ENCODE measurements at places on chromosomes 16 and 17. TPM values are rescaled to one million over a fixed set of nuclear protein-coding genes. Genes with fewer than 3 reads are reported as not detected.

- H3K27ac ChIP-seq: no peak overlapping the region
- H3K4me1 ChIP-seq: no peaks in the 10 kb centered on the region
- no peak for DNase-seq
- no peaks in the 10 kb centered on the region for H3K27me3 ChIP-seq
These were observed 158.2 kb downstream of the AIPL1 start for GRCh38 chr17:6276711-6277110.

- H3K27ac ChIP-seq: peak overlapping the region; percentile 69
- H3K27me3 ChIP-seq: no peaks in the 10 kb centered on the region
- H3K4me3 ChIP-seq: no peak overlapping the region
- H3K36me3 ChIP-seq: peaks cover 24% of the 10 kb centered on the region
These were observed 11.0 kb downstream of the GPRC5C start for GRCh38 chr17:74442670-74443515.

- no peak for DNase-seq
- no peak overlapping the region for H3K4me3 ChIP-seq
- H3K4me1 ChIP-seq: peaks cover 32% of the 10 kb centered on the region
- H3K36me3 ChIP-seq: no peaks in the 10 kb centered on the region
These were observed 1.8 kb upstream of the QPRT start for GRCh38 chr16:29676989-29677785.

DNA sequence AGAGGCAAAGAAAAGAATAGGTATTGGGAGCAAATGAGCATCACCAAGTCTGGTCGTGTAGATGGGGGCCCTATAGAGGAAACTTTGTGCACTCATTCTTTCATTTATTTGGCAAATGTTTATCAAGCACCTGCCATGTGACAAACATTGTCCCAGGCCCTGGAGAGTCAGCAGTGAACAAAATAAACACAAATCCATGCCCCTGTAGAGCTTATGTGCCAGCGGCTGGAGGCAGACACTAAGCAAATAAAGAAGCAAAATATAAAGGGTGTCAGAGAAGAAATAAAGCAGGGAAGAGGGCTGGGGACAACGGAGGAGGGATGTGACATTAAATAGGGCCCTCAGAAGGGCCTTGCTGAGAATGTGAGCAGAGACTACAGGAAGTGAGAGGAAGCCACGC is 45.5 kb downstream of the KATNIP start:
- peaks cover 15% of the 10 kb centered on the region for H3K36me3 ChIP-seq
- H3K4me1 ChIP-seq: peaks cover 5% of the 10 kb centered on the region
- no peak for DNase-seq
- no peak overlapping the region for H3K27ac ChIP-seq

DNA sequence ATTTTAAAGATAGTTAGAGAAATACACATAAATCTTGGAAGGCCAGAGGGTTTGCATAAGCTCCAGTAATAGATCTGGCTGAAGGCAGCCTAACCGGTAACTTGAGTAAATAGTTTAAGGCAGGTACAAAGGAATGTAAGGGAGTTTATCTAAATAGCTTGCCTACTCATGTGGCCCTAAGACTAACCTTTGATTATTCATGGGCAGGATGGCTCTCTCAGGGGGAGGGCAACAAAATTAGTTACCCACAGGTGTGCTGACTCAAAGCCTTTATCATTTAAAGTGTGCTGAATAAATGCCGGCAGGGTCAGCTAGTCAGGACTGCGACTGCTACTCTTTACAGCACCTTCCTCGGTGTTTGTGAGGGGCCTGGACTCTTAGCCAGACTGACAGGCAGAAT is 761.3 kb upstream of the KIF2B start:
- H3K27me3 ChIP-seq: no peaks in the 10 kb centered on the region
- no peak overlapping the region for H3K4me3 ChIP-seq

- H3K27ac ChIP-seq: no peak overlapping the region
- no peaks in the 10 kb centered on the region for H3K36me3 ChIP-seq
- H3K4me1 ChIP-seq: peaks cover 23% of the 10 kb centered on the region
These were observed 56.9 kb upstream of the LHX1 start for GRCh38 chr17:36880268-36880905.

- DNase-seq: no peak
- H3K27me3 ChIP-seq: no peaks in the 10 kb centered on the region
- no peak overlapping the region for H3K27ac ChIP-seq
- H3K36me3 ChIP-seq: no peaks in the 10 kb centered on the region
- H3K4me1 ChIP-seq: no peaks in the 10 kb centered on the region
These were observed 19.9 kb upstream of the MMD start for GRCh38 chr17:55441544-55441943.

DNA sequence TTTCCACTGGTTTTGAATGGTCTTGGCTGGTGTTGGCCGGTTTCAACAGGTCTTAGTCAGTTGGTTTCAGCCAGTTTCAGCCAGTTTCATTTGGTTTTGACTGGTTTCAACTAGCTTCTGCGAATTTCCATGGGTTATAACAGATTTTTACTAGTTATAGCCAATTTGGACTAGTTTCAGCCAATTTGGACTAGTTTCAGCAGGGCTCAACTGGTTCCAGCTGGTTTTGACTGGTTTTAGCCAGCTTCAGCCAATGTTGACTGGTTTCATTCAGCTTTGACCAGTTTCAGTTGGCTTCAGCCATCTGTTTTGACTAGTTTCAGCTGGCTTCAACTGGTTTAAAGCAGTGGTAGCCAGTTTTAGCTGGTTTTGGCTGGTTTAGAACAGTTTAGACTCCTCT is 432.6 kb downstream of the UTP18 start:
- H3K27ac ChIP-seq: no peak overlapping the region
- H3K36me3 ChIP-seq: no peaks in the 10 kb centered on the region
- no peaks in the 10 kb centered on the region for H3K27me3 ChIP-seq
- H3K4me1 ChIP-seq: no peaks in the 10 kb centered on the region

GRCh38 chr17:74569020-74570003 is 2.0 kb upstream of the CD300H start:
- DNase-seq: peak; percentile 39
- H3K4me3 ChIP-seq: no peak overlapping the region
- no peak overlapping the region for H3K27ac ChIP-seq
- H3K4me1 ChIP-seq: no peaks in the 10 kb centered on the region
- no peaks in the 10 kb centered on the region for H3K27me3 ChIP-seq

- no peaks in the 10 kb centered on the region for H3K27me3 ChIP-seq
- peak overlapping the region; percentile 69 for H3K4me3 ChIP-seq
- DNase-seq: no peak
These were observed 998 bp upstream of the PRKCA start for GRCh38 chr17:66301367-66301863.

GRCh38 chr16:46743232-46743719 is 4.9 kb downstream of the MYLK3 start:
- peaks cover 14% of the 10 kb centered on the region for H3K4me1 ChIP-seq
- no peak for DNase-seq
- peaks cover 3% of the 10 kb centered on the region for H3K36me3 ChIP-seq
- H3K27ac ChIP-seq: no peak overlapping the region
- H3K4me3 ChIP-seq: no peak overlapping the region

DNA sequence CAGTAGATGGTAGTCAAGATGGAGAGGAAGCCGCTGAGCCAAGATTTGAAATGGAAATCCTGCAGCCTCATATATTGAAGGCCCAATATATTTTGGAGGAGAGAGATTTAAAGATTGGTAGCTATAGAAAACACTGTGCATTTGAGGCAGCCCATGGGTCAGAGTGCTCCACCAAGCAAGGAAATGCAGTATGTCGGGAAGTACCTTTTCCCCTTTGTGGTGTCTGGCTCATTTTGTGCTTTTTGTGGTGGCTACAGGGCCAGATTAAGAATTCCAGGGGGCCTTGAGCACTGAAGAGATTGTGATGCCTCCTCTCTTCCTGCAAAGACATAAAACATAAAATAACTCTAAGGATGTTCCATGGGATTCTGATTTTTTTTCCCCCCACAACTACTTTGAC is 39.6 kb downstream of the CDRT15 start:
- DNase-seq: no peak
- no peak overlapping the region for H3K27ac ChIP-seq
- peaks cover 3% of the 10 kb centered on the region for H3K36me3 ChIP-seq
- H3K4me1 ChIP-seq: peaks cover 3% of the 10 kb centered on the region

DNA sequence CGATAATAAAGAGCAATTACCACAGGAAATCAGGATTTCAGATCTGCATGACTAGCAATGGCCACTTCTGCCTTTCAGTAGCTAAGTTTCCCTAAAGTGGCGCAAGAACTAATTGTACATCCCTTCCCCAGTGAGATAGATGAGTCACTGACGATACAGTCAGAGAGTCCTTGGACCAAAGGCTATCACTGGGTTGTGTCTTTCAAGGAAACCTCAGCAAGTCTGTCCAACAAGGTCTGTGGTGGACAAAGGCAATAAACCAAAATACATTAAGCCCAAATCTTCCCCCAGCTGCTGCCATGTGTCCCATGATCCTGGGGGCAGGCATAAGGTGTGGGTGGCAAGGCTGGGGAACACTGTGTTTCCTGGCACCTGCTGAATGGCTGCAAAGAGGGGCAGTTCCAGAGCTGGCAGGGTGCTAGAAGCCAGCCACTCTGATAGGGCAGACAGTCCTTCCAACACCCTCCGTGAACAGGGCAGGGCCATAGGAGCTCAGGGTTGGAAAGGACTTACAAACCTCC is 20.5 kb upstream of the MTMR4 start:
- H3K27ac ChIP-seq: no peak overlapping the region
- H3K4me3 ChIP-seq: no peak overlapping the region
- H3K4me1 ChIP-seq: peaks cover 42% of the 10 kb centered on the region
- DNase-seq: no peak
- no peaks in the 10 kb centered on the region for H3K36me3 ChIP-seq

DNA sequence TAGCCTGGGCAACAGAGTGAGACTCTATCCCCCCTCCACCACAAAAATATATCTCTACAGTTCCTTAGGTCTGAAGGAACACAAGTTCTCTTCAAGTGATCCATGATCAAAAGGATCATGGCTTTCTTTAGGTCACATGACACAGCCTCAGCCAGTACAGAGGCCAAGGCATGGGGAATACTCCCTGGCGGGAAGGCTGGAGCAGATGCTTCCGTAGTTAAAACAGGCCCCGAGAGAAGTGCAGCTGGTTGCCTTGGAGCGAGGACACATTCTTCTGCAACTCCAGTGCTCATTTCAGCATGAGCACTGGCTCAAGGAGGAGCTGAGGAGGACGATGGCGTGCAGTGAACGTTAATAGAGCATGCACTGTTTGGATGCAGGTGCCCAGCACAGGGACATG is 13.5 kb downstream of the CDIP1 start:
- H3K4me1 ChIP-seq: peaks cover 58% of the 10 kb centered on the region
- peak; percentile 55 for DNase-seq

DNA sequence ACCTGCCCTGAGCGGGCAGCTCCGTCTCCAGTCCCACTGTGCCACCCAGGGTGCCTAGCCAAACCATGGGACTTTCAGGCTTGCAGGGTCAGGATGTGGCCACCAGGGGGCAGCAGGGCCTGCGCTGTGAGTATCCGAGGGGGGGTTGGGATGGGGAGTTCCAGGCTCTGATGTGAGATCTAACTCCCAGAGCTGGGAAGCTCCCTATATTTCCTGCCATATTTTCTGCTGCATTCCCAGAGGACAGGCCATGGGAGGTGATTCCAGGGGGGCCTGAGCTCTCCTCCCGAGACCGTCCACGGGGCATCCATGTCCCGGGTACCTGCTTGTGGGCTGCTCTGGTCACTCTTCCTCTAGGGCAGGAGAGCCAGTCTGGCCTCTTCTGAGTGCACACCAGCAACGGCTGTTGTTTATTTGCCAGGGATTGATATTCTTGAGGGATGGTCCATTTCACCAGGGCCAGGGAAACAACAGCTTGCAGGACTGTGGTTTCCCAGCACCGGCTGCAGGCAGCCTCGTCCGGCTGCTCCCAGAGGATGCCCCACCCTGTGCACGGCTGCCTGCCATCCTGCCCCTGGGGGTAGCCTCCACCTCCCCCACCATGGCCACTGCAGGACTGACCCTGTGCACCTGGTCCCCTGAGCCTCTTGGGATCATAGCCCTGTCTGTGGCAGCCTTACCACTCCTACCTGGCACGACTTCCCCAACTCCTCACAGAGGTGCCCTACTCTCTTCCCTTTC is 1.2 kb downstream of the GPR142 start:
- H3K36me3 ChIP-seq: no peaks in the 10 kb centered on the region
- DNase-seq: no peak
- no peak overlapping the region for H3K27ac ChIP-seq

DNA sequence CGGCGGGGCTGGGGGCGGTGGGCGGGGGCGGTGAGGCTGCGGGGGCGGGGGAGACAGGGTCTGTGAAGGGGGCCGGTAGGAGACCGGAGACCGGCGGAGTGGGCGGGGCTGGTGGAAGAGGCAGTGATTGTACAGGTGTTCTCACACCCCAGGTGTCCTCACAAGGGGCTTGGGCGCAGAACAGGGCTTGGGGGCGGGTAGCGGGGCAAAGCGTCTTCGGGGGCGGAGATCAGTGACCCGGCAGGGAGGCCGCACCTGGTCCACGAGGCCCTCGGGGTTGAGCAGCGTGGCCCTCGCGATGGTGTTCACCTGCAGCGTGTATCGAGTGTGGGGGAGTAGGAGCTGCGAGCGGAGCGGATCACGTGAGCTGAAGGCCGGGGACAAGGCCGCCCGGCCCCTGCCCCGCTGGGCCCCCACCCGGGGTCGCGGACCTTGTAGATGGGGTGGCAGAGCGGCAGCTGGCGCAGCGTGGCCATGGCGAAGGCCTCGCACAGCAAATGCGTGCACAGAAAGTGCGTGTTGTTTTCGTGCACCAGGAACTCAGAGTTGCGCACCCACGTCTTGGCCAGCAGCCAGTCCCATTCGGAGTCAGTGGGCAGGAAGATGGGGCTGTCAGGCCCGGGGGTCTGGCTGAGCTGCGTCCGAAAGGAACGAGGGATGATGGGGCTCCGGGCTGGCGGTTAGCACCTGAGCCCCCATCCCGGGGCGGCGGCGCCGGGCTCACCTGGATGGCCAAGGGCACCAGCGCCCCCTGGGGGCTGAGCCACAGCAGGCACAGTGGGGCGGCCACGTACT is 8.5 kb downstream of the ALOXE3 start:
- H3K4me3 ChIP-seq: peak overlapping the region; percentile 24
- no peak for DNase-seq
- H3K4me1 ChIP-seq: peaks cover 11% of the 10 kb centered on the region
- no peaks in the 10 kb centered on the region for H3K36me3 ChIP-seq
- peaks cover 53% of the 10 kb centered on the region for H3K27me3 ChIP-seq

GRCh38 chr17:18356624-18357023 is 6.7 kb downstream of the SHMT1 start:
- H3K4me3 ChIP-seq: no peak overlapping the region
- H3K27me3 ChIP-seq: no peaks in the 10 kb centered on the region
- no peak overlapping the region for H3K27ac ChIP-seq
- peak; percentile 15 for DNase-seq

- peaks cover 19% of the 10 kb centered on the region for H3K4me1 ChIP-seq
- H3K4me3 ChIP-seq: no peak overlapping the region
- DNase-seq: no peak
- peaks cover 76% of the 10 kb centered on the region for H3K36me3 ChIP-seq
- H3K27me3 ChIP-seq: no peaks in the 10 kb centered on the region
- H3K27ac ChIP-seq: no peak overlapping the region
These were observed 14.2 kb upstream of the LASP1NB start for GRCh38 chr17:38911081-38911730.

GRCh38 chr17:63381101-63381729 is 64.9 kb downstream of the CYB561 start:
- H3K36me3 ChIP-seq: peaks cover 6% of the 10 kb centered on the region
- H3K27ac ChIP-seq: no peak overlapping the region
- DNase-seq: no peak
- no peaks in the 10 kb centered on the region for H3K4me1 ChIP-seq
- H3K4me3 ChIP-seq: no peak overlapping the region
- no peaks in the 10 kb centered on the region for H3K27me3 ChIP-seq

The SLC38A10 gene
- 52.3 TPM for total RNA-seq

The TSPAN10 gene
- 0.69 TPM for total RNA-seq

The PFN1 gene
- 191 TPM for total RNA-seq

The MYH2 gene
- 0.69 TPM for total RNA-seq

The CNGB1 gene
- total RNA-seq: 6.5 TPM

The NQO1 gene
- 18.5 TPM for total RNA-seq

The AOC2 gene
- 1.2 TPM for total RNA-seq

The AHSP gene
- total RNA-seq: 114 TPM

The DHRS7C gene
- total RNA-seq: not detected

The CHST6 gene
- 7.9 TPM for total RNA-seq

The PHKB gene
- total RNA-seq: 141 TPM

The ITGAD gene
- total RNA-seq: not detected

All from spinal cord (tissue), 10 donors.